Activated T-cell treated with anti-CD3 and anti-CD28 coated beads for 48 hours (primary cell): ENCODE measurements at places on chromosomes 3 and 15.

DNA sequence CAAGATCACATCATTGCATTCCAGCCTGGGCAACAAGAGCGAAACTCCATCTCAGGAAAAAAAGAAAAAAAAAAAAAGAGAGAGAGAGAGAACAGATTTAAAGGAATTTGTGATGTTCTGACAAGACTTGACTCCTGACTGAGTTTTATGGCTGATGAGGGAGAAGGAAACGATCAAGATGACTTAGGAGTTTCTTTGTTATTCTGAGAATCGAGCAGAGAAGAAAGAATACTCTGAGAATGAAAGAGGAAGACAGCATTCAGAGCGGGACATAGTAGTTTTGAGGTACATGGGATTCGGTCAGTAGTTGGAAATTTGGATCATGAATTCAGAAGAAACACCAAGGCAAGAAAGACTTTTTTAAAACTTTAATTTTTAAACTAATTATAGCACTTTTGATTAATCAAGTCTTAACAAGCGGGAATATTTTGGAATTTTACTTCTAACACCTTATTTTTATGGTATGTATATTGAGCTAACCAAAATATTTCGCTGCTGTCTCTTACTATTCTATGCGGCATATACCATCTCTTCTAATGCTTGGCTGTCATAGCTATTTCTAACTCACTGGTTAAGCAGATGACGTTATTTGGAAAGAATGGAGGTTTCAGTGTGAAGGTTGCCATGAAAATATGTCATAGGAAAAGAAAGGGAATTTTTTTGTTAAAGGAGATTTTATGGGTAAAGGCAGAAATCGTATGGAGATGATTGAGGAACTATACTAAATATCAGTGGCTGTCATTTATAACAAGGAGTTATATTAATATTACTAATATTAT, 644.1 kb downstream of the RBMS3 start:
- DNase-seq, result no peak

GRCh38 chr3:50237754-50238548, 1.9 kb downstream of the GNAI2 start:
- DNase-seq, result peak; percentile 87

GRCh38 chr3:11391174-11391879, 119.1 kb downstream of the ATG7 start:
- DNase-seq, result no peak

GRCh38 chr15:62816342-62817069, 226.0 kb upstream of the TPM1 start:
- DNase-seq, result no peak

DNA sequence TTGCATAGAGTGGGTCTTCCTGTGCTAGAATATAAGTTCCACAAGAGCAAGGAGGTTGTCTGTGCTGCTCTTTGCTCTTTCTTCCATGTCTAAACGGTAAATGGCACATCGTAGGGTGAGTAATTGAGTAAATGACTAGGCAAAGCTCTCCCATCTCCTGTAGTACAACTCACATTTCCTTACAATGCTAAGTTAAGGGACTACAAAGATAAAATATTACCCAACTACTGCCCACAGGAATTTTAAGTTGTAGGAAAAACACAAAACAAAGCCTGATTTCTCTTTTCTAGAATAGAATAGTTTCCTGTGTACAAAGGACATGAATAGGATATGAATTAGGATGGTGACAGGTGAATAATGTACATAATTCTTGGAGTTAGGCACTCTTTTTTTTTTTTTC, 19.9 kb upstream of the LRIG1 start:
- DNase-seq, result no peak

GRCh38 chr15:70222606-70223005, 124.9 kb upstream of the TLE3 start:
- DNase-seq, result no peak

- DNase-seq, result no peak
Observed at GRCh38 chr3:69823743-69824142, 84.5 kb downstream of the MITF start.

DNA sequence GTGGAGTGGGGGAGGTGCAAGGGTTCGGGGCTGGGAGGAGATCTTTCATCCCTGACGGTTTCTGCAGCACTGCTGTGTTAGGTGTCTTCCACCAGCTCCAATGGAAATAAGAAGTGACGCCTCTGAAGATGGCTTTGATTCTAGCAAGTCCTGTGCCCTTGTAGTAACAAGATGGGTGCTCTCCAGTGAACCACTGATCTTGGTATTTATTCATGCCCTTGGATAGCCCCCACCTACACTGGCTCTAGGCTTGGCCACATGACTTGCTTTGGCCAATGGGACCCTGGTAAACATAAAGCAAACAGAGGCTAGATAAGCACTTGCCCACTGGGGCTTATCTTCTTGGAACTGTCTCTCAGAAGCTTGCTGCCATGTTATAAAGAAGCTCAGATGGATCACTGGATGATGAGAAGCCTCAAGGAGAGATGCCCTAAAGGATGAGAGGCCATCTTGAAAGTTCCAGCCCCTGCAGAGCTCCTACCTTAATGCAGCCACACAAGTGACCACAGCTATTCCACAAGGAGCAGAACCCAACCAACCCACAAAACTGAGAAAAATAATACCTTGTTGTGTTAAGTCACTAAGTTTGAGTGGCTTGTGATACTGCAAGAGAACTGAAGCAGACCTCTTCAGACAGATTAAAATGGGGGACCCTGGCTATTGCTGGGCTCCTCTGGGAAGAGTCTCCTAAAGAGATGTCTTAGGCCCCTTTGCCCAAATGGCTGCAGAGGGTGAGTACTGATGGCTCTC, 137.9 kb downstream of the PDCD6IP start:
- DNase-seq, result no peak

- DNase-seq, result no peak
Observed at GRCh38 chr3:185733980-185734724, 90.7 kb downstream of the IGF2BP2 start.

DNA sequence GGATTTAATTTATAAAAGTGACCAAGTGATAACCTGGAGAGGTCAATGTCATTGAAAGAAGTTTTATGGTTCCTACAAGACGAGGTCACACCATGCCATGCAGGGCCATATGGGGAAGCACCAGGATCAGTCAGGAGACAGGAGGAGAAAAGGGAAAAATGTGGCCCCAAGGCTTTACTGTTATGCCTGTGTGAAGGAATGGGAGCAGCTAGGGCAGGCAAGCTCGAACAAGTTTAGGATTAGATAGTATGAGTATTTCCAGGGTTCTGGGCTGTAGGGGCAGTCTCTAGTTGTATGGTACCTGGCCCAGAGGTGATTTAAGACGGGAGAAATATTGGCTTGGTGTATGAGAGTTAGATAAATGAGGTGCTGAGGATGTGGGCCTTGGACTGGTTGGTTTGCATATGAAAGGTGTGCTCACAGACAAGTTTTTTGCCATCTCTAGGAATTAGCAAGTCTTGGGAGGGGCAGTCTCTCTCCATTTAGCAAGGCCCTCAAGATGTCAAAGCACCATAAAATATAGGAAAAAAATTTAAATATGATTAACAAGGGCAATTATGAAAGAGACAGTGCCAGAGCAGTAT, 36.3 kb upstream of the DCLK3 start:
- DNase-seq, result no peak
